ENCODE measurements at places on chromosomes 5 and 9.

GRCh38 chr5:139394123-139394653 is 716 bp downstream of the PROB1 start:
- no peak for DNase-seq

GRCh38 chr5:61637566-61637965 is 305.5 kb downstream of the ZSWIM6 start:
- no peak for DNase-seq

GRCh38 chr5:177128551-177128981 is 5.0 kb upstream of the NSD1 start:
- DNase-seq: no peak

- DNase-seq: no peak
Measured at GRCh38 chr9:136576269-136576626, 30.4 kb upstream of the NOTCH1 start.

- no peak for DNase-seq
Measured at GRCh38 chr9:134324359-134325095, 1.7 kb upstream of the RXRA start.

DNA sequence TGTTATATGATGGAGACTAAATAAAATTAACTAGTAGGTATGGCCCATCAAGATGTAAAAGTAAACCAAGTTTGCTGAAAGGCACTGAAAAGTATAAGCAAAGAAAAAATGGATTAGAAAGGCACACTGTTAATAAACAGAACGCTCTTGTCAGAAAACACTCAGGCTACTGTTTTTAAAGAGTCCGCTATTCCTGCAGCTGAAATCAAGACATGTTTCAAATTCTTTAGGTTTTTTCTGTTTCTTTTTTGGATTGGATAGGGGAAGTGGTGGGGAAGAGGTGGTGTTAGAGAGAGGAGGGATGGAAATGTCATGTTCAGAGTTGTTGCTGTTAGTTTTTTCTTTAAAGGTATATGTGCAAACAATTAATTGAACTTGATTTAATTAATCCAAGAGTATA is 17.5 kb downstream of the OSTF1 start:
- DNase-seq: no peak

DNA sequence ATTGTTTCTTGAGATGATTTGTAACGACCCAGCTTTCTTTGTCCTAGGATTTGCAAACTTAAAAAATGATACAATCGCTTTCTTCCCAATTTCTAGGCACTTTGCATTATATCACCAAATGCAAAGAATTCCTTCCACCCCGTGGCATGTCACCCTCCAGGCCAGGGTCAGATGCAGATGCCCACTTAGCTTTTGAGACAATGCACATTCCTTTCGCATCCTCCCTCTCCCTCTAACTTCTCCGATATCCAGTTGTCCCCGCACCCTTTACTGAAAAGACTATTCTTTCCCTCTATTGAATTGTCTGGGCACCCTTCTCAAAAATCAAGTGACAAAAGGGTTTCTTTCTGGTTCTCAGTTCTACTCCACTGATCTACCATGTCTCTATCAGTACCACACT is 17.3 kb downstream of the RNF130 start:
- no peak for DNase-seq

GRCh38 chr5:139004374-139005307 is 129.5 kb upstream of the LRRTM2 start:
- no peak for DNase-seq

DNA sequence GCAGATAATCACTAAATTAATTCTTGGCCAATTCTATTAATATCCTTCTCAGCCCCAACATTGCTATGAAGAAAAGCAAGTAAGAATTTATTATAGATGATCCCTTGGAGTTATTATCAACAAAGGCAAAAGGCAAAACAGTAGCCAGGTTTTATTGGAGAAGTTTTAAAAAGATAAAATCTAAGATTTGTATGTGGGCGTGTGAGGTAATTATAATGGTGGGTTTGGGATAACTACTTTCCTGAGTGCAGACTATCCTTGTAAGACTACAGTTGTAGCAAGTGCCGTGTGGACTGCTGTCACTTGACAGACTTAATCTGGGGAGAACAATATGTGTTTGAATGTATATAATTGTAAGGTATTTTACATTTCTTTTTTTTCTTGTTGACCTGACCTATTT is 23.2 kb downstream of the SLC31A1 start:
- DNase-seq: no peak
